ENCODE measurements at places on chromosomes 12 and 14. TPM values are rescaled to one million over a fixed set of nuclear protein-coding genes. Genes with fewer than 3 reads are reported as not detected.

GRCh38 chr14:70665448-70666360 is 24.0 kb downstream of the TTC9 start:
- H3K4me1 ChIP-seq, result peaks cover 37% of the 10 kb centered on the region
- H3K27me3 ChIP-seq, result no peaks in the 10 kb centered on the region
- H3K27ac ChIP-seq, result peak overlapping the region; percentile 78
- no peak overlapping the region for H3K4me3 ChIP-seq

- H3K4me3 ChIP-seq, result peak overlapping the region; percentile 47
- H3K4me1 ChIP-seq, result peaks cover 95% of the 10 kb centered on the region
- peak overlapping the region; percentile 96 for H3K27ac ChIP-seq
- H3K27me3 ChIP-seq, result no peaks in the 10 kb centered on the region
Measured at GRCh38 chr12:47812797-47813510, 6.7 kb downstream of the HDAC7 start.

DNA sequence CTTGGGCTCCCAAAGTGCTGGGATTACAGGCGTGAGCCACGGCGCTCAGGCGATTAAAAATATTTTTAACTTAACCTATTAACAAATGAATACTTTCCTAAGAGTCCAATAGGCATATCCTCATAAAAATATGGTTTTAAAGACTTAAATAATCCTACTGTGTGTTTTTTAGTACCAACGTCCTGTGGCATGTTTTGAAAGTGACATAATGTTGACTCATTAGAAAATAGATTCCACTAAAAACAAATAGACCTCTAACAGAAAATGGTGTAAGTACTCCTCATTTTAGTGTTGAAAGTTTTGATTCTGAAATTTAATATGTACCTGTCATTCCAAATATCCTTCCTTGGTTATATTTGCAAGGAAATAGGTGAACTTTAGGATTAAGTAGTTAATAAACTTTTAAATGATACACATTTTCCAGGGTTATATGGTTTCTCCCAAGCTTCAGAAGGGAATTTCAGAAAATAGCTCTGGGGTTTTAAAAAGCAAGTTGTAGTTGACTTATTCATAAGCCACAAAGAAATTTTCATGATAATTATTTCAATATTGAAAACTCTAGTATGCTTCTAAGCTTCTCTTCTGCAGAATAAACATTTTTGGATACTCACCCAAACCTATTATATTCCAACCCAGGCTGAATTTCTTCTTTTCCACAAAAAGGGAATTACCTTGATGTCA is 12.1 kb upstream of the LUM start:
- H3K27ac ChIP-seq, result no peak overlapping the region
- no peaks in the 10 kb centered on the region for H3K27me3 ChIP-seq
- no peaks in the 10 kb centered on the region for H3K36me3 ChIP-seq
- peaks cover 33% of the 10 kb centered on the region for H3K4me1 ChIP-seq
- no peak overlapping the region for H3K4me3 ChIP-seq
- DNase-seq, result no peak

DNA sequence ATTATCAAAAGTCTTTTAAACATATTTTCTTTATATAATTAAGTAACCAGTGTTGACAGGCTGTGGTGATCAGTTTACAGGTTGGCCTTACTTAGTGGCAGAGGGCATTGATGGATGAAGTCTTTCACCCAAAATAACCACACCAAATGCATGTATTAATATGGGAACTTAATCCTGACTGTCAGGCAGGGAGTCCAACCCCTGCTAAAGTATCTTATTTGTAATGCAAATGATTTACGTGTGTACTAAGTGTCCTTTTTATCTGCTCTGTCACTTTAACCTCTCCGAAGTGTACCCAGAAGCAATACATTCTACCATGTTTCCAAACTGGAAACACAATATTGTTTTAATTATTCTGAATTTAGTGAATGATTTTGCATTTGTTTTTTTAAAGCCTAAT is 1.4 kb downstream of the MYBPC1 start:
- DNase-seq, result no peak
- H3K27ac ChIP-seq, result no peak overlapping the region

DNA sequence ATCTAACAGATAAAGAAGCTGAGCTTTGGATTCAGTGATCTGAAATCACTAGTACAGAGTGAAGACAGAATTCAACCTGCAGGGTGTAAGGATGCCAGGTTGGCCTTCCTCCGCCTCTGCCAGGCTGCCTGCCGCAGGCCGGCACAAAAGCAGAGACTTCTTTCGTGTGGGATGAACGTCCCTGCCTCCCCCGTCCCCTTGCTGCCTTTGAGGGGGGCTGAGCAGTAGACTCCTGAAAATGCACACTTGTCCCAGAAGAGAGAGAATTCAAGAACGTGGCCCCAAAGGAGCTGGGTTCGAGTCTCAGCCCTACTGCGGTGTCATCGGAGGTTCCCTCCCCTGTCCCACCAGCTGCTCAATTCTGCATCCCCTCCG is 154.3 kb downstream of the BCL11B start:
- no peaks in the 10 kb centered on the region for H3K36me3 ChIP-seq
- H3K27ac ChIP-seq, result no peak overlapping the region
- no peak overlapping the region for H3K4me3 ChIP-seq
- H3K27me3 ChIP-seq, result peaks cover 3% of the 10 kb centered on the region

The CAPRIN2 gene
- total RNA-seq, result 19.1 TPM

DNA sequence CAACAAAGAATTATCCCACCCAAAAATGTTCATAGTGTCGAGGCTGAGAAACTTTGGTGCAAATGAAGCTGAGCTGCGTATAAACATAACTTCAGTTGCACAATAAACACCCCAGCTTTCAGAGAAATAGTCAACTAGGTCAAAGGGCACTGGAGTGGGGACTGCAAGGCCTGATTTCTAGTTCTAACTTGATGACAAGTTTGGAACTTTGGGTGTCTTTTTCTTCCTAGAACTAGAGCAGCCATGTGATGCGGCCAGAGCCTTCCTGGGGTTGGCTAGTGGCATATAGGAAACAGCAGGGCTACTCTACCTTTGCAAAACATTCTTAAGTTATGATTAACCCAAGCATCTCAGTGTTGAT is 298.4 kb upstream of the AMIGO2 start:
- peaks cover 11% of the 10 kb centered on the region for H3K4me1 ChIP-seq
- no peak overlapping the region for H3K4me3 ChIP-seq
- peak overlapping the region; percentile 62 for H3K27ac ChIP-seq
- H3K36me3 ChIP-seq, result no peaks in the 10 kb centered on the region
- H3K27me3 ChIP-seq, result no peaks in the 10 kb centered on the region

DNA sequence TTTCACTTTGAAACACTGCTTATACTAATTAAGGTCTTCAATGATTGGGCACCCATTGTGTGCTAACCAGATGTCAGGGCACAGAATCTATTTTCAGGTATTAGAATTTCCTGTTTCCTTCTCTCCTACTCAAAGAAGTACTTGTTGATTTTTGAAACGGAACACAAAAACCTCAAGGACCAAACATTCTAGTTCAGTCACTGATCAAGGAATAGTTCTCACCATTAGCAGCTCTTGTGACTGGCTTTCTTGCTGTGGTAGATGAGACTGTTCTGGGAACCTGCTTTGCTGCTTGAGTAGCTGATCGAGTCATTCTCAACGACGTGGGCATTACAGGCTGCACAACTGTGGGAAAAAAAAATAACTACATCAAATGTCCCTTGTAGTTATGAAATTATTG is 11.0 kb downstream of the DLGAP5 start:
- H3K27ac ChIP-seq, result no peak overlapping the region
- no peaks in the 10 kb centered on the region for H3K36me3 ChIP-seq
- no peaks in the 10 kb centered on the region for H3K4me1 ChIP-seq

The GYS2 gene
- 12.9 TPM for total RNA-seq

The PRR4 gene
- 0.76 TPM for total RNA-seq

- peaks cover 15% of the 10 kb centered on the region for H3K4me1 ChIP-seq
- no peaks in the 10 kb centered on the region for H3K36me3 ChIP-seq
- H3K27ac ChIP-seq, result no peak overlapping the region
- DNase-seq, result no peak
- H3K27me3 ChIP-seq, result no peaks in the 10 kb centered on the region
- no peak overlapping the region for H3K4me3 ChIP-seq
Measured at GRCh38 chr12:27252934-27253333, 8.8 kb downstream of the STK38L start.

DNA sequence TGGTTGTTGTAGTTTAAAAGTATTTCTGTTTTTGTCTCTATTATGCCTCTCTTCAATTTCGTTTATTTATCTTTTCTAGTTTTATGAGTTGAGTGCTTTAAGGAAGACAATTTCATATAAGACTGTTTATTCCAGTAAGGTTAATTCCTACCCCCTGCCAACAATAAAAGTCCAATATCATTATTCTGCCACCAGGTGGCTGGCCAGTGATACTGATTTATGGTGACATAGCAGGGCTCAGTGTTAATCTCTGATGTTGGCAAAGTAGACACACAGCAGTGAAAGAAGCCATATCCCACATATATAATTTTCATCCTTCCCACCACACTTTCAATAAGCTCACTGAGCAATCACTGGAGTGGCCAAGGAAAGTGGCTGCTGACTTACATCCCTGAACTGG is 69.0 kb upstream of the BMP4 start:
- no peaks in the 10 kb centered on the region for H3K27me3 ChIP-seq
- no peak for DNase-seq
- no peaks in the 10 kb centered on the region for H3K4me1 ChIP-seq

The GLT8D2 gene
- 4.8 TPM for total RNA-seq

The SLCO1B1 gene
- total RNA-seq, result not detected

GRCh38 chr12:110371408-110372055 is 32.0 kb downstream of the ANAPC7 start:
- no peaks in the 10 kb centered on the region for H3K27me3 ChIP-seq
- H3K36me3 ChIP-seq, result peaks cover 11% of the 10 kb centered on the region
- DNase-seq, result no peak

GRCh38 chr14:53875324-53875897 is 81.2 kb downstream of the BMP4 start:
- H3K4me1 ChIP-seq, result no peaks in the 10 kb centered on the region
- no peaks in the 10 kb centered on the region for H3K36me3 ChIP-seq
- DNase-seq, result no peak
- no peak overlapping the region for H3K4me3 ChIP-seq

- H3K27me3 ChIP-seq, result peaks cover 84% of the 10 kb centered on the region
- H3K4me3 ChIP-seq, result peak overlapping the region; percentile 16
- H3K36me3 ChIP-seq, result no peaks in the 10 kb centered on the region
- H3K4me1 ChIP-seq, result peaks cover 12% of the 10 kb centered on the region
Measured at GRCh38 chr12:51847643-51848325, 734 bp downstream of the FIGNL2 start.

DNA sequence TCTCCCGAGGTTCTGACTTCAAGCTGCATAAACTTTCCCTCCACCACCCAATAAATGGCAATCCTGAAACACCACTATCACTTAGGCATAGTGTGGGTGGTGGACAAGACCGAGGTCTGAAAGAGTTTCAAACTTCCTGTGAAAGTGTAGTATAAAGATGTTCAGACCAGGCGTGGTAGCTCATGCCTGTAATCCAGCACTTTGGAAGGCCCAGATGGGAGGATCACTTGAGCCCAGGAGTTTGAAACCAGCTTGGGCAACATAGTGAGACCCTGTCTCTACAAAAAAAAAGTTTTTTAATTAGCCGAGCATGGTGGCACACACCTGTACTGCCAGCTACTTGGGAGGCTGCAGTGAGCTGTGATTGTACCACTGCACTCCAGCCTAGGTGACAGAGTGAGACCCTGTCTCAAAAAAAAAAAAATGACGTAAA is 61.9 kb downstream of the CCDC92 start:
- no peak for DNase-seq
- no peak overlapping the region for H3K27ac ChIP-seq
- H3K27me3 ChIP-seq, result no peaks in the 10 kb centered on the region
- no peak overlapping the region for H3K4me3 ChIP-seq
- no peaks in the 10 kb centered on the region for H3K4me1 ChIP-seq
- no peaks in the 10 kb centered on the region for H3K36me3 ChIP-seq

- no peak overlapping the region for H3K27ac ChIP-seq
- H3K36me3 ChIP-seq, result peaks cover 18% of the 10 kb centered on the region
- H3K27me3 ChIP-seq, result no peaks in the 10 kb centered on the region
- H3K4me3 ChIP-seq, result no peak overlapping the region
- H3K4me1 ChIP-seq, result no peaks in the 10 kb centered on the region
- DNase-seq, result no peak
Measured at GRCh38 chr12:132631666-132632065, 13.1 kb downstream of the P2RX2 start.

DNA sequence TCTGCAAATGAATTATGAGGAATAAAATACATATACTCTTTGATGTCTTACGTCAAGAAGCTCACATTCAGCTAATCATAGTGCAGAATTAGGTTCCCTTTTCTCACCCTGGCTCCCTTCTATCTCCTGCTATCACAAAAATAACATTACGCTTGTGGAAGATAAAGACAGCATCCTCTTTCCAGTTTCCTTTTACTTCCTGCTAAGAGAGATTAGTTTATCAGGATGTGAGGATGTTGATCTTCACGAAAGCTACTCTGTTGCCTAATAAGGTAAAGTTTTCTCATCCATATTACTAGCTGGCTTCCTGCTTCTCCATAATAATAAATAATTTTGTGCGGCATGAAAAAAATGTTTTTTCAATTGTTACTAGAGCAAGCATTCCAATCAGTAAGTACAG is 217.7 kb upstream of the DCN start:
- no peaks in the 10 kb centered on the region for H3K27me3 ChIP-seq

- H3K27me3 ChIP-seq, result no peaks in the 10 kb centered on the region
- H3K27ac ChIP-seq, result no peak overlapping the region
- DNase-seq, result no peak
Measured at GRCh38 chr12:71684081-71684480, 1.8 kb upstream of the TMEM19 start.

The SRSF9 gene
- 91.1 TPM for total RNA-seq

GRCh38 chr14:63039866-63040265 is 5.4 kb downstream of the KCNH5 start:
- H3K36me3 ChIP-seq, result no peaks in the 10 kb centered on the region
- H3K27ac ChIP-seq, result no peak overlapping the region
- DNase-seq, result no peak
- H3K27me3 ChIP-seq, result peaks cover 36% of the 10 kb centered on the region

The NKX2-1 gene
- not detected for total RNA-seq

The RHEBL1 gene
- 0.44 TPM for total RNA-seq

The AICDA gene
- not detected for total RNA-seq

DNA sequence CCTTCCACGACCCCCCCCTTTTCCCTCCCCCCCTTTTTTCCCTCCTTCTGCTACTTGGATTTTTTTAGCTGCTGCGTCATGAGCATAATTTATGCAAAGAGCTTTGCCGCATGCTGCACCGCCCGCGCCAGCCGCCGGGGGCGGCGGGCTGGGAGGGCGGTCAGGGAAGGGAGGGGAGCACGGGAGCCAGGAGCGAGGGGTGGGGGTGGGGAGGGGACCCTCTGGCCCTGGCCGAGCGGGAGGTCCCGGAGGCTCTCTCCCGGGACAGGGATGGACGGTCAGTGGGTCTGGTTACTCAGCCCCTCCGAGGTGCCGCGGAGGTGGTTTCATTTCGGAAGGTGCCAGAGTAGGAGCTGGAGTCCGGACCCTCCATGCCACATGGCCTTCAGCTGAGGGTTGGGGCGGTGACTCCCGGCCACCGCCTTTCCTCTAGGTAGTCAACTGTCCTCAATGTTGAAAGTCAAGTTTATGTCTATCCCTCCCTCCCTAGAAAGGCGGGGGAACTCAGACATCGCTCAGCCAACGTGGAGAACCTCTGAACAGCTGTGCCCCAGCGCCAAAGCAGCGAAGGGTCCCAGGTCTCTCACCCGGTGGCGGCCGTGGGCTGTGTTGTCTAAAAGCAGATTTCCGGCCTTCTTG is at the start of gene POU6F1:
Gene POU6F1, minus strand, starts transcription at position 95 of the 639 bp plus-strand sequence. CDS start 11,226 bp downstream, outside the sequence.
- no peaks in the 10 kb centered on the region for H3K36me3 ChIP-seq
- no peaks in the 10 kb centered on the region for H3K27me3 ChIP-seq
- peaks cover 8% of the 10 kb centered on the region for H3K4me1 ChIP-seq
- H3K4me3 ChIP-seq, result peak within 1 kb of the TSS; percentile 74
- H3K27ac ChIP-seq, result peak within 1 kb of the TSS; percentile 91

- H3K27ac ChIP-seq, result no peak overlapping the region
- DNase-seq, result no peak
- no peaks in the 10 kb centered on the region for H3K36me3 ChIP-seq
- H3K4me3 ChIP-seq, result no peak overlapping the region
- no peaks in the 10 kb centered on the region for H3K4me1 ChIP-seq
- H3K27me3 ChIP-seq, result no peaks in the 10 kb centered on the region
Measured at GRCh38 chr12:61018571-61018970, 1241.6 kb upstream of the USP15 start.
